ENCODE measurements at places on chromosomes 3 and 15. TPM values are rescaled to one million over a fixed set of nuclear protein-coding genes. Genes with fewer than 3 reads are reported as not detected.

TRPM1 gene
- total RNA-seq: not detected

CHRM5 gene
- not detected for total RNA-seq

- no peak overlapping the region for H3K4me3 ChIP-seq
- no peaks in the 10 kb centered on the region for H3K4me1 ChIP-seq
- DNase-seq: no peak
- no peaks in the 10 kb centered on the region for H3K27me3 ChIP-seq
Measured at GRCh38 chr3:128275316-128276145, 122.2 kb downstream of the EEFSEC start.

GRCh38 chr15:88681610-88682221 is 42.9 kb downstream of the ISG20 start:
- no peak for DNase-seq
- peaks cover 9% of the 10 kb centered on the region for H3K27me3 ChIP-seq
- no peaks in the 10 kb centered on the region for H3K4me1 ChIP-seq

GRCh38 chr3:78268716-78269668 is 1229.1 kb downstream of the ROBO2 start:
- no peak for DNase-seq
- no peak overlapping the region for H3K4me3 ChIP-seq
- H3K4me1 ChIP-seq: no peaks in the 10 kb centered on the region

DNA sequence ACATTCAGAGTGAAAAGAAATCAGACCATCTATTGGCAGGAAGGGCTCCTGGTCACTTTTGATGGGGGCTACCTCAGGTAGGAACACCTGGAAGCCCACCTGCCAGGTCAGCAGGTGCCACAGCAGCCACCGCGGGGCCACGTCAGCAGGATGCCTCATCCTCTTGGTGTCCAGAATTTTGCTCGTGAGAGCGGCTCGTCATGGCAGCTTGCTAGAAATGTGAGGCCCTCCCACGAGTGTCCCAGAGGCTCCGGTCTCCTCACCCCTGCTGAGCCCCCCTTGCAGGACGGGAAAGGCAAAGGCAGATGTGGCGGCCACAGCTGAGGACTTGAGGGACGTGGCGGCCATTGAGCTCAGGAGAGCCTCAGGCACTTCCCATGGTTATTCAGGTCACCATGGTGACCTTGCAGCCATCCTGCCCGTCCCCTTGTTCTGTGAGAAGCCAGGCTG is 129.4 kb downstream of the LRRK1 start:
- H3K36me3 ChIP-seq: no peaks in the 10 kb centered on the region
- no peak overlapping the region for H3K27ac ChIP-seq
- H3K4me3 ChIP-seq: no peak overlapping the region
- H3K4me1 ChIP-seq: no peaks in the 10 kb centered on the region

- H3K27me3 ChIP-seq: no peaks in the 10 kb centered on the region
- no peak for DNase-seq
- H3K27ac ChIP-seq: no peak overlapping the region
- H3K4me3 ChIP-seq: no peak overlapping the region
Measured at GRCh38 chr3:73068419-73068818, 7.0 kb downstream of the EBLN2 start.

GRCh38 chr15:89775815-89776214 is 317 bp upstream of the MESP2 start:
- no peaks in the 10 kb centered on the region for H3K36me3 ChIP-seq
- no peak overlapping the region for H3K4me3 ChIP-seq
- no peak overlapping the region for H3K27ac ChIP-seq
- no peak for DNase-seq
- peaks cover 21% of the 10 kb centered on the region for H3K27me3 ChIP-seq

DNA sequence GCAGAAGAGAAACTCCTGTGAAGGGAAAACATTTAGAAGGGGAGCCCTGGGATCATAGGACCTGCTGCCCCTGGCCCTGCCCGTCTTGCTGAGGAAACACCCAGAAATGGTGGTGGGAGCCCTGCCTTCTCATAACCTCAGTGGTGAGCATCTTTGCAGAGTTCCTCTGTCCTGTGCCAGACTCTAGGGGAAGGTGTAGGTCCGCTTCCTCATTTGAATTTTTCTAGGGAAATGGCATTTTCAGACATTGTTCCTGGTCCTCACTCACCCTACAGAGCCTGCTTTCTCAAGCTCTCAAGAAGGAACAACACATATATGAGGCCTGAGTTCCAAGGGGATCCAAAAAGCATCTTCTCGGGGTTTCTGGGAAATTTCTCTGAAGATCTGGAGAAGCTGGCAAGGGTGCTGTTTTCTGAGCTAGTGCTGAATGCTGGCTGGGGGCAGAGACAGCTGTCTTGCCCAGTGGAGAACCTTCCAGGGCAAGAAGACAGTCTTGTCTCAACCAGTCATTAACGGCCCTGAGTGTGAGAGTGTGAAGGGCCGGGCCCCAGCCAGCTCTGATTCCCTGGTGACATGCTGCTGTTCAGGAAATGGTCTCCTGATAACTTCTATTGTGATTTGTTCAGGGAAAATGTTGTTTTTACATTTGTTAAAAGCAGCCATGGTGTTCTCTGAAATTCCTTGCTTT is 283.1 kb upstream of the LRRFIP2 start:
- peaks cover 53% of the 10 kb centered on the region for H3K27me3 ChIP-seq
- no peak for DNase-seq
- no peaks in the 10 kb centered on the region for H3K4me1 ChIP-seq
- H3K4me3 ChIP-seq: no peak overlapping the region

DNA sequence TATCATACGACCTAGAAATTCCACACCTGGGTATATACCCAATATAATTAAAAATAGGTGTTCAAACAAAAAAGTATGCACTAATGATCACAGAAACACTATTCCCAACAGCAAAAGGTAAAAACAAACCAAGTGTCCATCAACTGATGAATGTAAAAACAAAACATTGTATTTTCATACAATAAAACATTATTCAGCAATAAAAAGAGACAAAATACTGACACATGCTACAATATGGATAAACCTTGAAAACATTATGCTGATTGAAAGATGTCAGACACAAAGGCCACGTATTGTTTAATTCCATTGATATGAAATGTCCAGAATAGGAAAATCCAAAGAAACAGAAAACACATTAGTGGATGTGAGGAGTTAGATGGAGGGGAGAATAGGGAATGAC is 71.0 kb downstream of the RPL22L1 start:
- no peak overlapping the region for H3K27ac ChIP-seq
- H3K4me1 ChIP-seq: no peaks in the 10 kb centered on the region
- no peaks in the 10 kb centered on the region for H3K36me3 ChIP-seq
- H3K4me3 ChIP-seq: no peak overlapping the region

DNA sequence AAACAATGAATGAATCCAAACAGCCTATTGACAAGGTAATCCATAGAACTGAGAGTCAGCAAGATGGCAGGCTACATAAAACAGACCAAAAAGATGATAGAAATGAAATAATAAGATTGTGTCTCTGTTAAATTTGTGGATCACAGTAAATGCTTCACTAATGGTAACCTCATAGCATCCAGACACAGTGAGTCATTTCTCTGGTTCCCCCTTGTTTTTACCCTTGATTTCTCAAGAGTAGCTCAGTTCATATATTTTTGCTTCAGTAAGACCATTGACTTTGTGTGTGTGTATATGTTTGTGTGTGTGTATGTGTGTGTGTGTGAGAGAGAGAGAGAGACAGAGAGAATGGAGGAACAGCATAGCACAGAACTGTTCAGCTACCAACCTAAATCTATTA is 546.9 kb downstream of the RBMS3 start:
- H3K4me3 ChIP-seq: no peak overlapping the region
- no peaks in the 10 kb centered on the region for H3K27me3 ChIP-seq
- H3K36me3 ChIP-seq: no peaks in the 10 kb centered on the region
- DNase-seq: no peak
- H3K4me1 ChIP-seq: no peaks in the 10 kb centered on the region
- H3K27ac ChIP-seq: no peak overlapping the region

All from activated T-helper 2 cell treated with anti-CD3 and anti-CD28 coated beads, Interferon-gamma antibody, Interleukin-2, Interleukin-4, amounts not matched to agents 10 μg/mL and 5 μg/mL and 100 μg/mL, durations not matched to agents 14 hours and 24 hours and 36 hours (primary cell).